HT-29 (cell line): ENCODE measurements at places on chromosomes 4 and X. TPM values are rescaled to one million over a fixed set of nuclear protein-coding genes. Genes with fewer than 3 reads are reported as not detected.

DNA sequence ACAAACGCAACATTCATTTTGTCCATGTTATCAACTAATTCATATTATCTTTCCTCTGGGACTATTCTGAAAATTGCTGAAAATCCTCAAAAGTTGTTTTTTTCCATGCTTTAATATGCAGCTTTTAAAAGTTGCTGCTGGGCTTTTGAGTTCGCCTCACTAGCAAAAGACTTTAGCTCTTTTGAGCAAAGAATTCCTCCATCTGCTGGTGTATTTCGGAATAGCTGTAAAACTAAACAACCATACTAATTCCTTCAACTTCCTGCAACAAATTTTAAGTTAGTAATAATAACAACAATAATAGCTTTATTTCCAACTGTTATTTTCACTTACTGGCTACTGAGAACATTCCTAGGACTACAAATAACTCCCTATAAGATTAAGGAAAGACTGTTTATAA lies 124.5 kb upstream of the PLAC1 start:
- DNase-seq = peak; percentile 52

GRCh38 chrX:153411255-153411987 lies at the start of gene ZFP92:
Gene ZFP92 (plus strand): TSS chrX:153411472. CDS start chrX:153418323, 6,851 bp downstream.
- no peak for DNase-seq

Gene SLITRK4
- not detected in 2 replicates for total RNA-seq

GRCh38 chrX:134636851-134637250 lies 21.4 kb downstream of the PLAC1 start:
- no peak for DNase-seq

Gene CXCL1
- total RNA-seq = 3.6 and 5.2 TPM in 2 replicates

- no peak for DNase-seq
Measured at GRCh38 chrX:41301438-41301824, 32.5 kb upstream of the DDX3X start.

GRCh38 chrX:10146346-10146745 lies 10.4 kb upstream of the CLCN4 start:
- DNase-seq = no peak

GRCh38 chr4:81913427-81913879 lies 441.7 kb upstream of the RASGEF1B start:
- peak; percentile 76 for DNase-seq

Gene ENOPH1
- total RNA-seq = 67.9 and 74.9 TPM in 2 replicates

- no peak for DNase-seq
Measured at GRCh38 chr4:48331577-48332330, 9.6 kb upstream of the SLAIN2 start.

Gene SPATA18
- total RNA-seq = 0.10 TPM in 1 of 2 replicates, not detected in the other

Gene ADH5
- total RNA-seq = 82.6 and 85.5 TPM in 2 replicates

Gene HSFX2
- 0.70 TPM in 1 of 2 replicates, not detected in the other for total RNA-seq

- DNase-seq = no peak
Measured at GRCh38 chr4:156237231-156237630, 283.6 kb upstream of the CTSO start.

- DNase-seq = no peak
Measured at GRCh38 chr4:121784975-121785374, 16.1 kb upstream of the EXOSC9 start.

DNA sequence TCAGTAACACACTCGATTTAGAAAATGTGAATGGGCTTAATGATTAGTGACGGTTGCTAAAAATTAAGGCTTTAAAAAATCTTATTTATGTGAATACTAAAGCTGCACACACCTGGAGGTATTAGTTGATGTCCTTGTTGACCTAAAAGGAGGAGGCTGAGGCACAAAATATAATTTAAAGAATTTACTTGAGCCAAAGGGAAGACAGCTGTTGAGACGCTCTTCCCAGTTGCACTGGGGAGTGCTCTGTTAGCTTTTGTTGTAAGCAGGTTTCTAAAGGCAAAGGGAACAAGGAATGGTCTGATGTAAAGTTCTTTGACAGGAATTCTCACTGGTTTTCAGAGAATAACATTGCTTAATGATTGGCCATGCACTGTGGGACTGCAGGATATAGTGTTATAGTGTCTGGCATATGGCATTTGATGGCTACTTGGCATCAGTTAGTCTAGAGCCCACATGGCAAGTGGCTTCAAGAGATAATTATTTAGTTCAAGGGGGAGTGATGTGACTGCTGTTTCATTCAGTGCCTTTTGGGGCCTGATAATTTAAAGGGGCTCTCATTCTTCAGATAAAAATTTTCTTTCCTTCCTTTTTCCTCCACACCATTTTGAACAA lies 30.8 kb upstream of the PGM2 start:
- no peak for DNase-seq

Gene SLC49A3
- total RNA-seq = 0.56 TPM in 1 of 2 replicates, not detected in the other

Gene TMPRSS11F
- not detected in 2 replicates for total RNA-seq

DNA sequence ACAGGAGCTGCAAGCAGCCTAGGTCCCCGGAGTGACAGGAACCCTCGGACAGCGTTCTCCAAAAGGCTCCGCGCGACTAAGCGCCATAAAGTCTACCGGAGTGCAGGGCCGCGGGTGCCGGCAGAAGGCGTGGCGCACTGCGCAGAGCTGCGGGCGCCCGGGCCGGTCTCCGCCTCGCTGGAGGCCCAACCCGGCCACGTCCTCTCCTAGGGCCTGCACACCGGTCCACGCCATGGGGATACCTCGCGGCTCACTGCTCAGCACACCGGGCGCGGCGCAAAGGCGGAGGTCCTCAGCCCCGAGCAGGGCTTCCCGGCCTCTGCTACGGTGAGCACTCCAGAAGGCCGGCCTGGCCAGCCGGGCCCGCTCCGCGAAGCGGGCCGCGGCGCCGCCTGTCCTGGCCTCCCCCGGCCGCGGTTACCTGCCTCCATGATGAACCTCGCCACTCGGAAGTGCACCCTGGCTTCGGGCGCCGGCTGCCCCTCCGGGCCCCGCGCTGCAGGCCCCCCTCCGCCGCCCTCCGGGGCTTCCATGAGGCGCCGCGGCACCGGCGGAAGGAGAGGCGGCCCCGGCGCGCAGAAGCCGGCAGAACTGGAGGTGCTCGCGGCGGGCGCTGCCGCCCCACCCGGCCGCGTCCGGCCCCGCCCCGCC lies at the start of gene CCNQ:
Gene CCNQ (minus strand): TSS at position 599 of the 651 bp plus-strand sequence. CDS start 66 bp downstream, at position 533.
- peak; percentile 56 for DNase-seq
